Aorta (tissue), 5 donors: ENCODE measurements at places on chromosomes 2 and 18.

- peak; percentile 90 for DNase-seq
Measured at GRCh38 chr2:219218217-219218731, 484 bp downstream of the ABCB6 start.

DNA sequence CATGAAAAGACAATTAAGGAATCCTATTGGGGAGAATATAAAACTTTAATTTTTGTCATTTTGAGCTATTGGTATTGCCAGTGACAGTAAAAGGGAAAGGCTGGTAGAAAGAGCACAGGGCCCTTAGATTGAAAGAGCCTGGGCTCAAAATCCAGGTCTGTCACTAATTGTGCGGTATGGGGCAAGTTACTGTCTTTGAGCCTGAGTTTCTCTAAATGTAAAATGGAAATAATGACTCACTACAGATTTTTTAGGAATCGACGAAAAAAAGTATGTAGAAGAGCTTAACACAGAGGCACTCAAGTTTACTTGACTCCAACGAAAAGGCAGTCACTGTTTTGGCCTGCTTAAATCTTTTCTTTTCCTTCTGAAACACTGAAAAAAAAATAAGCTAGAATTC is 7.0 kb downstream of the NDUFV2 start:
- DNase-seq: no peak

DNA sequence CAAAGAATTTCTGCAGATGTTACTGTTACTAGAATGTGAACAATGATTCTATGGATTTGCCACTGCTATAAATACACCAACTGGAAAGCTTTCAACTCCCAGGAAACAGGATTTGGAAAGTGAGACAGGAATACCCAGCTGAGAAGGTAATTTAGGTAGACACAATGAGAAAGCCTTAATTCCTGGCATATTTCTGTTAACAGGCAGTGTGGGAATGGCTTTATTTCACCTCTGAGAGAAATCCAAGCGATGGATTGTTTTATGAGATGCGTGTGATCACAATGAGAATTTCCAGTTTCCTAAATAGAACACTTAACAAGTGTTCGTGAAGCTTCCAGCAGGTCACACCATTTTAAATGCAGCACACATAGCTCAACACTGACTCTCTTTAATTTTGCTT is 133.0 kb downstream of the SLC8A1 start:
- DNase-seq: no peak

DNA sequence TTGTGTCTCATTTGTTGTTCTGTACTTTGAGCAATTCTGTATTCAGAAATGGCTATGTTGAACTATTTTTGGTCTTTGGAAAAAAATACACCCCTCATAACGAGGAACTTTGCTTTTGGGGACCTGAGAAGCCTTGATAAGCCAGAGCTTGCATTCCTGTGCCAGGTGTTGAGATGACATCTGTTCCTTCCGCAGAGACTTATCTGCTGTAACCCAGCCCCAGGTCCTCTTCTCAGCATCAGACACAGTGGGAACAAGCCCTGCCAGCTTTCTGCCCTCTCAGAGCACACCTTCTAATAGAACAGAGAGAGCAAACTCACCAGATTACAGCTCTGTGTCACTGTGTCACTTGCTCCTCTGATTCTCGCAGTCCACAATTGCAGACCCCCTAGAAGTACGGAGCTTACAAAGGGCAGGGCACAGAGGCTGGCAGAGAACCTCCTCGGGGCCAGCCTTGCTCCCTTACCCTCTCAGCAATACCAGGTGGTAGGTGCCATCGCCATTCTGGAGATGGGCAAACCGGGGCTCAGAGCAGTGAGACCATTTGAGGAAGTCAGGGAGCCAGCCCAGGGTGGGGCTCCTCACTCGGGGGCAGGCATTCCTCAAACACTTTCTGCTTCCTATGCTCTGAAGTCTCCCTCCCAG is 97.4 kb downstream of the DDX1 start:
- DNase-seq: no peak

- no peak for DNase-seq
Measured at GRCh38 chr2:217927601-217928323, 75.0 kb downstream of the TNS1 start.

- no peak for DNase-seq
Measured at GRCh38 chr2:184644685-184645084, 46.4 kb downstream of the ZNF804A start.

DNA sequence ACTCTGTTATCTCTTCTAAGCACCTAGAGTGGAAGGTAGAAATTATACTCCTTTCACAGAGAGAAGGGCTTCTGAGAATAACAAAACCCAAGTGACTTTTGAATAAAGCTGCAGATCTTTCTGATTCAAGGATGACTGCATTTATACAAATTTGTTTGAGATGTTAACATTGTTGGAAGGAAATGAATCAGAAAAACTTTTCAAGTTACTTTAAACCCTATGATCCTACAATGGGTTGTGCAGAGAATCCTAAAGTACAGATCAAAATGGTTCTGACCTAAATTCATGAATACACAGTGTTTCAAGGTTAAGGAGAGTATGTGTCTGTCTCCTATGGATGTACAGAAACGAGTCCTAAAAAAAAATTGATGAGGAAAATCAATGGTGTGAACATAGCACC is 1.8 kb downstream of the RFTN2 start:
- no peak for DNase-seq
